ENCODE measurements at places on chromosomes 11 and 22.

GRCh38 chr11:61577383-61578118 is 3.3 kb downstream of the SYT7 start:
- no peak for DNase-seq

DNA sequence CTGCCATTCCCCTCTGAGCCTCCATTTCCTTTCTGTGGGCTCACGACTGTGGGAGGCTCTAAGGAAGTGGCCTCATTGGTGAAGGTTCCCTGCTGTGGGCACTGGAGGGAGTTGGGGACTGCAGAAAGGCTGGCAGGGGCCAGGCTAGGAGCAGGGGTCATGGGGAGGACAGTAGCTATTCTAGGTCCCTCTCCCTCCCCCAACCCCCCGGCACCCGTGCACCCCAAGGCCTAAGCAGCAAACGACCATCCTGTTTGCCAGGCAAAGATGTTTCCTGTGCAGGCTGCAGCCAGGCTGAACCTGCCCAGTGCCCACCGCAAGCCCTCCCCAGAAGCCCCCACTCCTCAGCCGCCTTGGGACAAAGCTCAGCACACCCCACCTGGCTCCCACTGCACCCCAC is 189.4 kb downstream of the MN1 start:
- DNase-seq: no peak

DNA sequence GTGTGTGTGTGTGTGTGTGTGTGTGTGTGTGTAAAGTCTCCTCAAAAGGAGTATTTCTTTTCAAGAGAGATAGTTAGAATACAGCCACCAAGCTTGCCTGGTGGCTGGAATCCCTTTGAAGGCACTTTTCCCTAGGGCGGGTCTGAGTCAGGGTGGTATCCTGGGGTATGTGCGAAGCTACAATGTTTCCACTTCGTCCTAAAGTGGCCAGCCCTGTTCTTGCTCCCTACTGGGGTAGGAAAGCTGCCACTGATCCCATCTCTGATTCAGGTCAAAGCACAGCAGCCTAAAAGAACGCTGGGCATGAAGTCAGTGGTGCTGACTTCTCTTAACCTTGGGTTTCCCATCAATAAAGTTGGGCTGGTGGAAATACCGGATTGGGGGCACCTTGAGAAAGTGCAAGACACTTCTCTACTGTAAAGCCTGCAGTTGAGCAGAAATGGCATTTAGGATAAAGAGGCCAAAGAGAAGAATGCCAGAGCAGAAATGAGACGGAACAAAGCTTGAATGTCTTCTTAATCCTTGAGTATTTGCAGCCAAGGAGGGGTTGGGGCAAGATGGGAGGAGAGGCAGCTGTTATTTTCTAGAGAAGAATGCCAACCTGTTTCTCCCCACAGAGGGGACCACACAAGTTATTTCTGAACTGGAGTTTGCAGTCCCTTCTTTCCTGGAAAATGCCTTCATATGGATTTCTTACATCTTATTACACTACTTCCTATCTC is 35.3 kb downstream of the ZNRF3 start:
- no peak for DNase-seq

DNA sequence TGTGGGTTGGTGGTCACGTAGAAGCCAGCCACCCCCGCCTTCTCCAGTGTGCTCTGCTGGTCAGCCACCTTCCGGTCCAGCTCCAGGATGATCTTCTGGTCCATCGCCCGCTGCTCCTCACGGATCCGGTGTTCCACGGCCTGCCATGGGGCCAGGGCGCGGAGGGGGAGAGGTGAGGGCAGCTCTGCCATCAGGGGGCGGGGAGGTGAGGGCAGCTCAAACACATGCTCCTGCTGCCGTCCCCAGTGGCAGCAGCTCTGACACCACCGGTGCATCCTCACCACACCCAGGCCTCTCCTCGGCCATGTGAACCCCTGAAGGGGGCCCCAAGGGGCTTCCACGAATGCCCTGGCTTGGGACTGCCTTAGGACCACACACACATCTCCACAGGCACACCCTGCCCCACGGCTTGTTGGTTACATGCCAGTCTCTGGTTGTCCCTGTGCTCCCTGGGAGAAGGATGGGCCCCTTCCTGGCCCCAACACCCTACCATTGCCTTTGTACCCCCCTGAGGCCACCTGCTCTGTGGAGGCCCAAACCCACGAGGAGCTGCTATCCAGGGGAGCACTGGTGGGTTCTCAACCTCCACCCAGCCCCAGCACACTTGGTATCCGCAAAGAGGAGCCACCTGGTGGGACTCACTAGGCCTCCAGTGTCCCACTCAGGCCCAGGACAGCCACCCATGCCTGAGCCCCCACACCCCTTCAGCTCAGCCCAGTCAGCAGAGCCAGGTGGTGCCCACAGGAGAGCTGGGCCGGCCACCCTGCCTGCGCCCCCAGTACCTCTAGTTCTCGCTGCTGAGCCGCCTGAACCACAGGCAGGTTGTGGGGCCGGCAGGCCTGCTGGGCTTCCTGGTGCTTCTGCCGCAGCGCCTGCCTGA is 4.3 kb downstream of the DGCR6L start:
- no peak for DNase-seq

DNA sequence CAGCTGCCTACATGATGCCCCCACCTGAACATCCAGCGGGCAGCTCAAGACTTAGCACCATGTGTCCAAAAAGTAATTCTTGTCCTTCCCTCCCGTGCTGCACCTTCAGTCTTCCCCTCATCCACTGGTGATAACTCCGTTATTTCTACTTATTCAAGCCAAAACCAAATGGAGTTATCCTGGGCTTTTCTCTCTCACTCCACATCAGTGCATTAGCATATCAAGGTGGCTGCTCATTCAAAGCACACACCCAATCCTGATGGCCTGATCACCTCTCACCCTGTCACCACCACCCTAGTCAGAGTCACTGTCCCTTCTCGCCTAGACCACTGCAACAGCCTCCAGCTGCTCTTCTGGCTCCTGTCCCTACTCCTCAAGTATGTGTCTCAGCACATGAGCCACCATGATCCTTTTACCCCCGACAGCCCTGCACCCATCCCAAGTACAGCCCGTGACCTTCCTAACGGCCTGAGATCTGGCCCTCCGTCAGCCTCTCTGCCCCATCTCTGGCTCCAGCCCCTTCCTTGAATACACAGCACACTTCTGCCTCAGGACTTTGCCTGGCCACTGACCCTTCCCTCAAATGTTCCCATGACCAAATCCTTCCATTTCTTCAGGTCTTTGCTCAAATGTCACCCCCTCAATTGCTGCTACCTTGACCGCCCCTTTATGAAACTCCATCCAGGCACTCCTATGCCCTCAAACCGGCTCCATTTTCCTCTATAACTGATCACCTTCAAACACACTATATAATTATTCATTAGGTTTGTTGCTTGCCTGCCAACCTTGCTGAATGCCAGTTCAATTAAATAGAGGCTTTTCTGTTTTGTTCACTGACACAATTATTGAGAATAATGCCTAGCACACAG is 19.7 kb upstream of the SLC25A1 start:
- DNase-seq: no peak

DNA sequence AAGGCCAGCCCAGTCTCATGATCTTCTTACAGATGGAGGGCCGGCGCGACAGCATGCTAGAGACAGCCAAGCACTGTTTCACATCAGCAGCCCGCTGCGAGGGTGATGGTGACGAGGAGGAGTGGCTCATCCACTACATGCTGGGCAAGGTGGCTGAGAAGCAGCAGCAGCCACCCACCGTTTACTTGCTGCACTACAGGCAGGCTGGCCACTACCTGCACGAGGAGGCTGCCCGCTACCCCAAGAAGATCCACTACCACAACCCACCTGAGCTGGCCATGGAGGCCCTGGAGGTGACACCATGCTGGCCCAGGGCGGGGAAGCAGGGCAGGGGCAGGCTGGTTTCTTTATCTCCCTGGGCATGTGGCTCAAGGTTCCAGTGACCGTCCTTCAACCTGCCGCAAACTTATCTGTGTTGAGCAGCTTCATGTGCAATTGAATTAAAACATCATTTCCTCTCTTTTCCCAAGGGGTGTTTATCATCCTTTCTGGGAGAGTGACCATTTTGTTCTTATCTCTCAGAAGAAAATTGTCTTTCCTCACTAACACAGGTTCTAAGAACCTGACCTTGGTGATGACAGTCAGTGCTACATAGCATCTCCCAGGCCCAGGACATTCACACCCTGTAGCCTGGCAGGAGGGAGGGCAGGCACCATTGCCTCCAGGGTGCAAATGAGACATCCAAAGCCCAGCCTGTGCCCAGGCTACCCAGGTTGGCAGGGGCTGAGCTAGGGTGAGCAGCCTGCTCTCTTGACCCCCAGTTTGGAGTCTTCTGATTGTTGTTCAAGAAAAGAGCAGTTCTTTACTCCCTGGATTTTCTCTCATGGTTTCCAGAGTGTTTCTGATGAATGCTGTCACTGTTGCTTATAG is 80.7 kb downstream of the CABIN1 start:
- DNase-seq: no peak

DNA sequence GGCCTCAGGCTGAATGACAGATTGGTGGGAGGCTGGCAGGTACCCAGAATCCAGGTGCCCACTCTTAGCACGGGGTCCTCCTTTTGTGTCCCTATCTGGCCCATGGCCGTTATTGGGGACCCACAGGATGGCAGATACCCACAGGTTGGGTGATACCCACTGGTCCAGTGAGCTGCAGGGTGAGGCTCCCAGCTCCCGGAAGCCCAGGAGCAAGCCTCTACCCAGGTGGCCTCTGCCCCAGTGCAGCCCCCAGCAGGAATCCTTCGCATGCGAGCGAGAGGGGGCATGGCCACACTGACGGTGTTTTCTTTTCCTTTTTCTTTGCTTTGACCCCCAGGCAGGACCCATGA is 116.1 kb downstream of the PHF21B start:
- DNase-seq: no peak

DNA sequence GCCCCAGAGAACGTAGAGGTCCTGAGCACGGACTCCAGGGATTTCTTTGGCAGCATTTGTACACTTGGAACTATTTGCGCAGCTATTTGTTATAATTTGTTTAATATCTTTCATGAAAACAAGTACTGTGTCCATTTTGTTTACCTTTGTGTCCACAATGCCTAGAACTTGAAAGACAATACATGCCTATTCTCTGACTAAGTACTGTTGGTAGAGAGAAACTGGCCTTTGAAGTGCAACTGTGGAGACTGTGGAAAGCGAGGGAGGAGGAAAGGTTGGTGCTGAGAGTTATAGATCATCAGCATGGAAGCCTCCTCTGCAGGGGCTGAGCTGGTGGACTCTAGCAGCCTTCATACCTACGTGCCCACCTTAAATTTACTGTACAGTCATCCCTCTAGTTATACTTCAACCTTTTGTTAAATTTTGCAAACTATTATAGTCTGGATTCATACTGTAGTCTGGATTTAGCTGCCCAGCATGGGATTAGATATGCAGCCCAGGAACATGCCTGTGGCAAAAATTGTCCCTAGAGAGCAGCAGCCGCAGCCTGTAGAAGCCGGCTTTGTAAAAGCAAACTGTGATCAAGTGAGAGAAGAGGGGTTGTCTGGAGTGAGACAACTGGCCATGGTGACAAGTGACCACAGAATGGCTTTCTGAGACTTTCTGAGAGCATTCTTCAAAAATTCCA is 24.2 kb upstream of the YAP1 start:
- no peak for DNase-seq

DNA sequence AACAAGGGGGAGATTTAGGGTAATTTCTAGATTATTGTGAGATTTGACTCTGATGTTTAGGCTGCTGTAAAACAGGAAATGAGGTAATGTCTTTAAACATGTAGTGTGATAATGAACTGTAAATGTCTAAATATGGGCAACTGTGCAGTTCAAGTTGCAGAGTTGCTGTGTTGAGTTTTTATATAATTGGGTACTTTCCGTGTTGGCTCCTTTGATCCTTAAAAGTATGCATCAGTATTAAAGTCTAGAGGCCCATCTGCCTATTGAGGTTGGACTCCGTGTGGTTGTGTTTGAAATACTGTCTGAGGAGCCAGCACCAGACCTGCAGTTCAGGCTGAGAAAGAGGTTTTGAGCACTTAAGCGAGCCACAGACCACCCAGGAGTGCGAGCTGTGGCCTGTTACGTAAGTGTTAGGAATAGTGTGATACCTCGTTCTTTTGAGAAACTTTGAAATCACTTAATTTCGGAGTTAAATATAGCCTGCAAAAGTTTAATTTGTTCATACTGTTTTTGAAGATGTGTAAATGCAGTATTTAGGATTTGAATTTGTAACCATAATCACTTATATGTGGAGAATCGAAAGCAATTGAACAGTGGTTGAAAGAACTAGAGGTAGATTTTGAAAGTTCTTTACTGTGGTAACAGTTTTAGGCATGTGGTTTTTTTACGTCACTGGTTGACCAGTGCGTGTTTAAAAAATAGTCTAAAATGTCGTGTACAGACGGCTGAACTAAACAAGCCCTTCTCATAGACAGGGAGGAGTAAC is 9.0 kb downstream of the FAM118A start:
- DNase-seq: peak; percentile 48

GRCh38 chr11:364991-365725 is 4.1 kb upstream of the B4GALNT4 start:
- no peak for DNase-seq

DNA sequence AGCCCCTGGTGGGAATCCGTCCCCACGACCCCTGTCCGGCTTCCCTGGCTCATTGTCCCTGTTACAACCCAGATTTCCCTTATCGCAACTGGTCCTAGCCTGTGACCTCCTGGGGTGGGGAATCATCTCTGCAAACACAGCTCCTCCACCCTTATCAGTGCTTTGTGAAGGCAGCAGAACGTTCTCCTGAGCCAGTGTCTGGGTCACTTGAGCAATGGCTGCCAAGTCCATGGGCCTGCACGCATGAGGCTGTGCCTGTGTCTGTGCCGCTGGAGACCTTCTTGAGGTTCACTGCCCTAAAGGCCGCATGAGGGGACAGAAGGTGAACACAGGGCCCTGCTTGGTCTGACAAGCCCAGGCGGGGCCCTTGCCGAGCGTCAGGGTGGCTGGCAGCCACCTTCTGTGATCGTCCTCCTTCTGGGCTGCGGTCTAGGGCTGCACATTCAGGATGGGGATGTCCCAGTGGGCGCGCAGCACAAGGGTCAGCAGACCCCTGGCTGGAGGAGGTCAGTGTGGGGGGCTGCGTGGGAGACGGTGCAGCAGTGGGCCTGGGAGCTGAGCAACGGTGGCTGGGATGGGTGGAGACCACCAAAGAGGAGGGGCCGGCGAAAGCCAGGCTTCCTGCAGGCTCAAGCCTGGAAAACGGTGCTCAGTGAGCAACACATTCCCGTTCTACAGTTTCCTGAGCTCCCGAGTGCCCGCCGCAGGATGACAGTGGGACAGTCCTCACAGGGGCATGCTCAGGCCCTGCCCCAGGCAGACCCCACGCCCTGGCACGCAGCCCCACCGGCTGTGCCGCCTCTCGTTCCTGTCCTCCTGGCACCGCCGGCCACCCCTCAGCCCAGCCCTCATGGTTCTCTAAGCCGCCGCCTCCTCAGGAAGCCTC is 74.1 kb downstream of the CDKN1C start:
- no peak for DNase-seq
